ENCODE measurements at places on chromosomes 2 and 18.
A peak's percentile ranks its signal among the peaks of the same experiment; 100 is the strongest.

- DNase-seq = no peak
These were observed 37.5 kb upstream of the SERPINB2 start for GRCh38 chr18:63850020-63850419.

DNA sequence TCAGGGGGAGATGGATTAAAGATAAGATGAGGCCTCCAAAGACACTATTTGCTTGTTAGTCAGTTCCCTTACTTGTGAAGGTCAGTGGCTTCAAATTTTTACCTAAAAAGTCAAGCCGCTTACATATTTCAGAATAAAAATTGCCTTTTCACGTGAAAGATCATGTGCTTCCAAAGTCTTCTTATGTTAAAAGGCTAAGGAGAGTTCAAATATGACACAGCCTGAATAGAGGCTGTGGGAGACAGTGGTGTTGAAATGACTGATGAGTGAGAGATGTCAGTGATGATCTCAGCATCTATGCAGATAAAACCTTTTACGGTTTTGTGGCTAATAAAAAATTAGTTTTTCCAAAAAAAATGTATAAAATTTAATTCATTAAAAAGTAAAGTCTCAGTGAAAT, 40.5 kb downstream of the UPP2 start:
- DNase-seq = no peak

GRCh38 chr18:22194151-22194598, 24.8 kb downstream of the GATA6 start:
- no peak for DNase-seq

- peak; percentile 57 for DNase-seq
These were observed 285.9 kb downstream of the RNF144A start for GRCh38 chr2:7203056-7203467.

GRCh38 chr2:186699742-186700141, 5.9 kb downstream of the FAM171B start:
- DNase-seq = no peak

DNA sequence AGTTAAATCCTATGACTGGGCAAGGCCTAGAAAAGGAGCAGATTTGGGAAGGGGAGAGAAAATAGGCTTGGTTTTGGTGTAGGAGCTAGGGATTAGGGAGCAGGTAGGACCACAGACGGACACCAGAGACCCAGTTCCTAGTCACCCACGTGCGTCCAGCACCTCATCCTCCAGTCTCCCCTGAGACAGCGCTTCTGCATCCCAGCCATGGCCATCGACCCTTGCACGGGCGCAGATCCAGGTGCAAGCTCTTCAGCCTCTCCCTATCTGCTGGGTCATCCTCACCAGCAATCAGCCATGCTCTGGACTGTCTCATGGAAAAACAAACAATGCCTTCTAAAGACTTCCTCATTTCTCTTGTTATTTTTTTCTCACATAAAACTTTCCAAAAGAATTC, 246.8 kb upstream of the RAB6C start:
- no peak for DNase-seq

GRCh38 chr18:55647331-55647730, 59.3 kb upstream of the TCF4 start:
- no peak for DNase-seq

DNA sequence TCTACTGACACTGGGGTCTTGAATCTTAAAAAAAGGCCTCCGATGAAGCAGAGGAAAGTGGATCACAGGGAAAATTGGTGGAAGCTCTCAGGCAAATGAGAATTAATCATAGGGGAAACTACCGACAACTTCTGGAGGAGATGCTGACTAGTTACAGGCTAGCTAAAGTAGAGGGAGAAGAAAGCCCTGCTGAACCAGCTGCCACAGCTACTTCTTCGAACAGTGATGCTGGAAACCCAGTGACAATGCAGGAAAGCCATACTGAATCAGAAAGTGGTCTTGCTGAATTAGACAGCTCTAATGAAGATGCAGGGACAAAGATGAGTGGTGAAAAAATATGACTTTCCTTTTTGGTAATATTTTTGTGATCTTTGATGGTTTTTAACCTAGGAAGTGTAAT, 44.9 kb upstream of the SLC3A1 start:
- DNase-seq = no peak

DNA sequence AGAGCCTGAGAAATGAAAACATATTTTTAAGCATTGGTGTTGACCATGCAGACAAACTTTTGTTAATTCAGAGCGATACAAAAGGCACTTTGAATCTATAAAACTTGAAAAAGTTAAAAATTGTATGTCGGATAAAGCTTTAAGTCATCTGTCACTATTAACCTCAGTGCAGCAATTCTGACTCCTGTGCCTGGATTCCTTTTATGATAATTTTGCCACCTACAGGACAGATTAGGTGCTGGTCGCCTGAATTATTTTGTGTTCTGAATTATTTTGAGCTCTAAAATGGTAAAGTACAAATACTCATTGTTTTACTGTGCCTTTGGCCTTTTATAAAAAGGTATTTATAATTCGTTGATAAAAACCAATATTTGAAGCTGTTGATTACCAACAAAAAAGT, 19.4 kb upstream of the RNF138 start:
- no peak for DNase-seq

DNA sequence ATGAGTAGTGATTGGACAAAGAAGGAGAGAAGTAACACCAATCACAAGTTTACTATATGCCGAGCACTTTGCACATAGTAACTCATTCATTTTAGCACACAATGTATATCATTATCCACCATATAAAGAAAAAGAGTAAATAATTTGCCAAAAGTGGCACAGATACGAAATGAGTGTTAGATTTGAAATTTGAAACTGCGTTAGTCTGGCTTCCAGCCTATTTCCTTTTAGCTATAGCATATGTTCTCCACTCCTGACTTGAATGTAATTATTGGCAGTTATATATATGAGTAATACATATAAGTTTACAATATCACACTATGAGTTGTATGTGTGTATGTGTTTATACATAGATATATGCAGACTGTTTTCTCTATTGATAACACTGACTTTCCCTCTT, 98.6 kb downstream of the NOL4 start:
- no peak for DNase-seq

- no peak for DNase-seq
These were observed 17.2 kb upstream of the ITGAV start for GRCh38 chr2:186572705-186573104.

DNA sequence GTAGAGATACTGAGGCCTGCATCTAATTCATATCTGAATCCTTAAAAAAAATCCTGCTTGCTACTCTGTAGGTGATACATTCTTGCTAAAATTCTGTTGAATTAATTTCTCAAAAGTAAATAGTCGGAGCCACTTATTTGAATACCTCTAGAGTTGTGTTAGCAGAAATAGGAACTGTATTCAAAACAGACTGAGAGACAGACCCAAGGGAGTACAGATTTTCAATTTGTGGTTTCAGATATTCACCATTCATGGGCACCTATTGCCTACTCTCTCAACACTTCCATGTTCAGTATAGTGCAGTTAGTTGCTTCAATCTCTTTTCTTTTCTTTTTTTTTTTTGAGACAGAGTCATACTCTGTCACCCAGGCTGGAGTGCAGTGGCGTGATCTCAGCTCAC, 46.6 kb upstream of the CTLA4 start:
- no peak for DNase-seq

DNA sequence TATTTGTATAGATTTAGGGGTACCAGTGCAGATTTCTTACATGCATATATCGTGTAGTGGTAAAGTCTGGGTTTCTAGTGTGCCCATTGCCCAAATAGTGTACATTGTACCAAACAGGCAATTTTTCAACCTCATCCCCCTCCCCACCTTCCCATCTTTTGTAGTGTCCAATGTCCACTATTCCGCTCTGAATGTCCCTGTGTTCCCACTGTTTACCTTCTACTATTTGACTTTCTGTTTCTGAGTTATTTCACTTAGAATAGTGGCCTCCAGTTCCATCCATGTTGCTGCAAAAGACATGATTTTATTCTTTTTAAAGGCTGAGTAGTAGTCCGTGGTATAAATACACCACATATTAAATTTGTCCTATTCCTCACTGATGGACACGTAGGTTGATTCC, 132.9 kb downstream of the FTCDNL1 start:
- no peak for DNase-seq

- no peak for DNase-seq
These were observed 107.0 kb downstream of the BCL2L11 start for GRCh38 chr2:111227716-111228141.

- DNase-seq = no peak
These were observed 494.2 kb upstream of the SPHKAP start for GRCh38 chr2:228675646-228676045.

Data from activated naive CD4-positive, alpha-beta T cell treated with Interleukin-2 at 50 U/mL for 16 hours (primary cell).